NCI-H82 (cell line): ENCODE measurements at places on chromosomes 5 and 9.
A peak's percentile ranks its signal among the peaks of the same experiment; 100 is the strongest.

DNA sequence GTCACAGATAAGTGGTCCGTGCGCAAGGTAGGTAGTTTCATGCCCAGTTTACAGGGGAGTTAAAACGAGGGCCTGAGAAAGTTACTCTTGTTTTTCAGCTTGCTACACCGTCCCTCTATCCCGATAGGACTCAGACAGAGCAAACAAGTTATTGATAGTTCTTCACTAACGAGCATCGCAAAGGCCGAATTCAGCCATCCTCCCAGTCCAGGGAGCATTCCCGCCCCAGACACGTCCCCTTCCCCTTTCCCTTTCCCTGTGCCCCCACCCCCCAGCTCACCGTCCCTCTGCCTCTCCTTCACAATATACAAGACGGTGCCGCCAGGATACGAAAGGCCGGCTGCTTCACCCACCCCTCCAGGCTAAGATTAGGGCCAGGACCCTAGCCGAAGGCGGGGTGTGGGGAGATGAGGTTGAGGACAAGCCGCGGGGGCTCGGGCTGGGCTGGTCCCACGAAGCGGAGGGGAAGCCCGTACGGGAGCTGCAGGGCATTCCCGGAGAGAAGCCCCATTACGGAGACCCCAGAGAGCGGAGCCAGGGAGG, 599 bp downstream of the KIAA1191 start:
- DNase-seq: peak; percentile 56

DNA sequence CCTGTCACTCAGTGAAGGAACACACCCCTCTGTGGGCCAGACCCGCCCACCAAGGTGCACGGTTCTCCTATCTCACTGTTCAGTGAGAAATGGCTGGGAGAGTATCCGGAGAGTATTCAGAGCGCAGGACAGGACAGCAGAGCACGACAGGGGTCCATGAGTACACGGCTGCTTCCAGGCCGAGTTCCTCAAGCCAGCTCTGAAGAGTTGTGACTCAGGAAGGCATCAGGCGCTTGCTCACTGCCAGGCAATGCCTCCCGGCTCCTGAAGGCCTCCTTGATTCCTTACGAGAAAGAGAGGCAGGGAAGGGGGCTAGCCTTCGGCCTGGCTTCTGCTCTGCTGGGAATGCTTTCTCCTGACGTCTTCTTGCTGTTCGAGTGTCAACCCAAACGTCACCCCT, 132.1 kb upstream of the PPP1R26 start:
- no peak for DNase-seq

- DNase-seq: no peak
Measured at GRCh38 chr5:197892-198489, 6.7 kb downstream of the LRRC14B start.

- DNase-seq: no peak
Measured at GRCh38 chr5:144369006-144369405, 198.3 kb downstream of the KCTD16 start.

DNA sequence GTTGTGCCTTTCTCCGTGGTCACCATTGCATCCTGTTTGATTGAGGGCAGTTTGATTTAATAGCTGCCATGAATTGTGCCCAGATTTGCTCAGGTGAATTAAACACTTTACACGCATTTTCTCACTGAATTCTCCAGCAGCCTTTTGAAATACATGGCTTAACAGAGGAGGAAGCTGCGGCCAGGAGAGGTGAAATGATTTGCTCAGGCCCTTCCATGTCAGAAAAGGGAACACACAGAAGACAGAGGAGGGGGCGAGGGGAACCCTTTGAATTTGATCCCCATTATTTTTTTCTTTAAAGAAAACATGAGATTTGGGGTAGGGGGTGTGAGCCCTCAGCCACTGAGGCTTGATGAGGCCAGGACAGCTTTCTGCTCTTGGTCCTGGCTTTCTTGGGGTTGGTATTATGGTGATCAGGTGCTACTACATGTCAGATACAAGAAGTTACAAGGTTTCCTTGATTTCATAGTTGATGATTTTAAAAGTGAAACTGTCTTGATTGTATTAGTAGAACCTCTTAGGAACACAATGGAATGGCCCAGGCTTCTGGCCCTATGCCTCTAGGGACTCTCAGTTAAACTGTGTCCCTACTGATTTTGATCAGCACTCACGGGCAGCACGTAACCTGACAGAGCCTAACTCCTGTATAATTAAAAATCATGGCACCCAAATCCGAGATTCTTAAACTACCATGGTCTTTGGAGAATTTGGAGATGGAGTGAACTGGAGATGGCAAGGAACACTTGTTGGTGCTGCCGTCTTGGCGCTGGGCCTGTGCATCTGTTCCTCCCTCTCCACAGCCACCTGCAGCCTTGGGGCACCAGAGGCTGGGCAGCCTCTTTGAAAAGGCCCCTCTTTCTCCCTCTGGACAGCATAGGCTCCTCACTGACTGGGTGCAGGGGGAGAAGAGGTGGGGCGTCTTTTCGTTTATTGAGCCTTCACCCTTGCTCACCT, 107.9 kb downstream of the TRIO start:
- peak; percentile 5 for DNase-seq

DNA sequence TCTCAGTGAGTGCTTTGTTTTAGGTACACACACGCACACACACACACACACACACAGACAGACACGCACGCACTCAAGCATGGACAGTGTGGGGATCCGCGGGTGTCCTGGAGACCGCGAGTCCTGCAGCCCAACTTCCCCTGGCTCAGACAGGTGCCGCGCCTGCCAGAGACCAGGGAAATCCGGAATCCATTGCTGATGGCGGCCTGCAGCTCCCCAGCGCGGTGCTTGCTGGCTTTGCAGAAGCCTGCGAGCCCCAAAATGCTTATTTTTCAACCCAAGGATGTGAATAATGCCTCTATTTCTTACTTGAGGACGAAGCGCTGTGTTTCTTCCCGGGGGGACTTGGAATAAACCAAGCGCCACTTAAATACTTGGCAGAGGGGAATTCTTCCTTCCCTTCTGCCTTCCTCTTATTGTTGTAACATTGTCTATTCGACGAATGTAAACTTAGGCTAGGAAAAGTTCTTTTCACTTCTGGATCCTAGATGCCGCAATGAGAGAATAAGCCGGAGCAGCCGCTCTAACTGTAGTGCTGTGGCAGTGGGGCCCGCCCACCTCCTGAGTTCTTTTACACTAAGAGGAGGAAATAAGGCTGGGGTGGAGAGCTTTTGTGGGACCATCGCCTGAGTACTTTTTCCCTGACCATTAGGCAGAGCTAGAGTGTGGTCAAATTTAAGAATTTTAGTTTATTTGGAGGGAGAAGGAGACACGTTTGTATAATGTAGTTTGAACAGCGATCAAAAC, 802 bp downstream of the ITGA2 start:
- no peak for DNase-seq

- no peak for DNase-seq
Measured at GRCh38 chr9:132733260-132733815, 63.1 kb downstream of the GTF3C4 start.

DNA sequence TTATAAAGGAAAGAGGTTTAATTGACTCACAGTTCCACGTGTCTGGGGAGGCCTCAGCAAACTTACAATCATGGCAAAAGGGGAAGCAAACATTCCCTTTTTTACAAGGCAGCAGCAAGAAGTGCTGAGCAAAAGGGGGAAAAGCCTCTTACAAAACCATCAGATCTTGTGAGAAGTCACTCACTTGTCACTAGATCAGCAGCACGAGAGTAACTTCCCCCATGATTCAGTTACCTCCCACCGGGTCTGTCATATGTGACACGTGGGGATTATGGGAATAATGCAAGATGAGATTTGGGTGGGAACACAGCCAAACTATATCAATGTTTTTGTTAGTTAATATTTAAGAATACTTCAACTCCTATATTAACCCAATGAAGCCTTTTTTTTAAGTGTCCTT, 275.2 kb upstream of the CDH9 start:
- DNase-seq: no peak

- peak; percentile 52 for DNase-seq
Measured at GRCh38 chr9:121692606-121693387, 41.4 kb downstream of the DAB2IP start.

- no peak for DNase-seq
Measured at GRCh38 chr9:137278061-137278701, 655 bp downstream of the TOR4A start.

- no peak for DNase-seq
Measured at GRCh38 chr5:40991168-40991980, 79.8 kb downstream of the MROH2B start.

DNA sequence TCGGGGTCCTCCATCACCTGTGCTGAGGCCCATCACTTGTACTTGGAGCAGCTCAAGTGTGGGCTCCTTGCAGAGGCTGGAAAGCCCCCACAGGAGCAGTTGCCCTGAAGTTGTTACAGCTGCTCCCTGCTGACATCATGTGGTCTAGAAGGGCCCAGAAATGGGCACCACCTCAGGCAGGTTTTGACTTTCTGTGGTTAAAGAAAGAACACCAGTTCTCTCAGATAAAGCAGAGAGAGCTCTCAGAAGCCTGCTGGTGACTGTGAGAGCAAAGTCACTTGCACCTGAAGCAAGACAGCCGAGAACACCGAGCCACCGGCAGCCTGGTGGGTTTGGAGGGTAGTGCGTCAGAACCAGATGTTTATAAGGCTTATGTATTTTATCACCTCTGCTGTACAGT, 70.4 kb downstream of the MVB12B start:
- DNase-seq: no peak

GRCh38 chr5:154547551-154547950, 69.5 kb upstream of the HAND1 start:
- DNase-seq: no peak

DNA sequence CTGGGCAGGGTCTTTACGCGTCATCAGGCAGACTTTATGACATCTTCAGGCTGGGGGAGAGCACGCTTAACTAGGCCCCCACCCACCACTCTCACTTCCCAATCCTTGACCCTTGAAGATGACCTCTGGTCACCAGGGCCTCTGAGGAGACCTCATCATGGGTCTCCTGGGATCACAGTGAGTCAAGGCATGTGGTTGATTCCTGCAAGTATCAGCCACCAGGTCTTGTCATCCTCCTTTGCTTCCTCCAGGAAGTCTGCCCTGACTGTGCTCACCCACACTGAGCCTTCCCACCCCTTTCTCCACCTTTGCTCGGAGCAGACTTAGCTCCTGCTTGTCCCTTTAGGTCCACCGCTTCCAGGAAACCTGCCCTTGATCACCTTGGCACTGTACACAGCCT, 17.3 kb downstream of the ODF2 start:
- DNase-seq: no peak

- DNase-seq: no peak
Measured at GRCh38 chr9:90842996-90843395, 41.4 kb downstream of the SYK start.

DNA sequence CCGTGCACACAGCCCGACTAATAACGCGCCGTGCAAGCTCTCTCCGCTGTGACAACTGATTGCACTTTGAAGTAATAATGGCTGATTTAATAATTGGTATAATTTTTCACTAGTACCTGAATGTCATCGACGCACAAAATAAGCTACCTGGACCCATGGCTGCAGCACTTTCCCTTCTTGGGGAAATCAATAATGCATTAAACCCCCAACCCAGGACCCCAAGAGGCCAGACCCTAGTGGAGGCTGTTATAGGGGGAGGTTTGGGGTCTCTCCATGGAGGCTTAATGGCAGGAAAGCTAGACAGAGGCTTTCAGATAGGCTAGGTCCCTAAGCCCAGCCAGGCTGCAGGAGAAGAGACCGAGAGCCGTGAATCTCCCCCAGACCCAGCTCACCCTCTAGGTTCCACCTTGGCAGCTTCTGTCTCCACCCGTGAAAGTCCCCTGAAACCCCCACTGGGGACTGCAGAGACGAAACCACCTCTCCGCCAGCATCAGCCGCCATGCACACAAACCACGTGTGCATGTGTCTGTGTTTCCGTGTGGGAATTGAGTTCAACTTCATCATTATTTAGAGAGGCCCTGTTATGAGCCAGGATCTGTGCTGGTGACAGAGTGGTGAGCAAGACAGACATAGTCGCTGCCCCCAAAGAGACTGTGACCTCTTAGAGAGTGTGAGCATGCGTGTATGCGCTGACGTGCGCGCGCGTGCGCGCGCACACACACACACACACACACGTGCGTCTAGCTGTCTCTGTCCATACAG, 168.6 kb upstream of the MVB12B start:
- no peak for DNase-seq

DNA sequence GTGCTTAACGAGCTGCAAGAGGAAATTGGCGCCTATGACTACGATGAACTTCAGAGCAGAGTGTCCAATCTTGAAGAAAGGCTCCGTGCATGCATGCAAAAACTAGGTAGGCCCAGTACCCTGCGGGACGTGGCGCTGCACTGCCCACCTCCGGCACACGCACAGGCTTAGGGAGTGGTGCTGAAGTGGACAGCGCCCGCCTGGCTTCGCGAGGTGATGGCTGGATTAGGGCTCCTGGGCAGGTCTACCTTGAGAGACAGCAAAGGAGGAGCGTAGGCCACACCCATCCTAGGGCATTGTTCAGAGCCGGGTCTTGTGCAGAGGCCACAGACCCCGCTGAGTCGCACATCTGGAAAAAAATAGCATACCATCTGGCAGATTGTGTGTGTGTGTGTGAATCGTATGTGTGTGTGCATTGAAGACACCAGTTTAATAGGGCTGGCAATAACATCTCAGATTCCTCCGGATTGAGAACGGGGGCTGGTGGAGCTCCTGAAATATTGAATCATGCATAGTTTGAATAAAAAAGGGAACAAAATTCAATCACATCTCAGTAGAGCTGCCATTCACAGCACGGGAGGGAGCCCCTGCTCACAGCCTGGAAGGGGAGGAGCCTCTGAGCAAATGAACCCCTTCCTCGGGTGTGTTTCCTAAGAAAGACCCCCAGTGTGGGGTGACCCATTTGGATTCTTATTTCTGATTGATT, 11.1 kb downstream of the OLFM1 start:
- DNase-seq: peak; percentile 75

DNA sequence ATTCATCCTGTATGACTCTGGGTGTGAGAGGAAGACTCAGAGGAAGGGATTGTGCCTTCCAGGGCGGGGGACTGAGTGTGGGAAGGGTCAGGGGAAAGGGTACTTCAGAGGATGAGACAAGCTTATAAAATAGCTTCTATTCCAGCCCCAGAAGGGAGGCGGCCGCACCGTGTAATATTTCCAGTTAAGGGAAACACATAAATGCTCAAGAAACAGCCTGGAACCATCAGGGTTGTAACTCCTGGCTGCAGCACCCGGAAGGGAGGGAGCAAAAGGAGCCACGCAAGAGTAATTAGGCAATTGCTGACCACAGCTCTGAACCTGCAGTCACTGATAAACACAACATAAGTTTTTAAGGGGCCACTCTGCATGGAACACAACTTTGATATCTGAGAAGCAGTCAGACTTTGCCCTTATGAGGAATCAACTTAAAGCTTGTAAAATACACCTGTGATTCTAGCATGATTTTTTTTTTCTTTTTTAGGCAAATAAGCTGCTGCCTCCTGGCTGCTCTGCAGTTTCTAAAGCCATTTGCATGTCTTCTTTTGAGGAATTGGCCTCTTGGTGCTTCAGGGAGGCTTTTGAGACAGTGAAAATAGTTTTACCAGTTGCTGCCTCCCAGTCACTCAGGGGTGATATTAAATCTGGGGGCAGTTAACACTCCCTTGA, 382.7 kb downstream of the ENC1 start:
- no peak for DNase-seq

GRCh38 chr9:114011313-114011712, 66.8 kb downstream of the AMBP start:
- DNase-seq: no peak

DNA sequence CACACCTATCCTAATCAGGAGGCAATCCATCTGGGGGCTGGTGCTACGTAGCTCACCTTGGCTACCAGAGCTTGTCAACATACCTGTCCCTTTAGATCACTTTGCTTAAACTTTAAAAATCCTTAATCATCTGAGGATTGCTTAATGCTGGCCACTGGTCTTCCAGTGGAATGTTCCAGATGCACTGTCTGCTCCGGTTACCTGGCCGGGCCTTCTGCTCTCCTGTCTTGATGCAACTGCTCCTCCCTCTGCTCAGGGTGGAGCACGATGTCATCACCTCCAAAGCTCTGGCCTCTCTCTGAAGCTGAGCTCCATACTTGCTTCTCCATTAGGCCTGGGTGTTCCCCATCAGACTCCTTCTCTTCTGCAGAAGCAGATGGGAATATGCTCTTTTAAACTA, 106.5 kb upstream of the OTULINL start:
- DNase-seq: no peak
